ENCODE measurements at places on chromosomes 16 and 17.
A peak's percentile ranks its signal among the peaks of the same experiment; 100 is the strongest.

DNA sequence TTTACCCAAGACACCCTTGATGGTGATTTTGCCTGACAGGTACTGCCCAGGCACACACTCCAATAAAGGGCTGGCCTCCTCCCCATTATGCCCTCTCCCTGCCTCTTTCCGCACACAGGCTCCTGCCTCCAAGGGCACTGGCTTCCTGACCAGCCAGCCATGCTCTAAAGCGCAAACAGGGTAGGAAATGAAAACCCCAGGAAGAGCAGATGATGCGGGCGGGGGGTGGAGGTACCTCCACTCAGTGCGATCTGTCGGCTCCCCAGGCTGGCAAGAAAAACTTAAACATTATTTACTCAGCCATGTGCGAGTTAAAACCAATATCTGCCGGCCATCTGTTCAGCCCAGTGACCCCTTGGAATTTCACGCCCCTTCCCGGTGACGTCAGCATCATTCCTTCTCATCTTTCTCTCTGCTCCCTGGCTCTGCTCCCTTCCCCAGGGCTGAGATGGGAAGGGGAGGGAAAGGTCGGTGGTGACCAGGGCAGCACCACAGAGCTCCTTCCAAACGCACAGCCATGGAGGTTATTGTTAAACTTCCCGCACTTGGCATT is 262.5 kb downstream of the CBLN1 start:
- DNase-seq = no peak

GRCh38 chr17:60442271-60443173 is 20.2 kb downstream of the CHCT1 start:
- DNase-seq = no peak

GRCh38 chr16:23016368-23016767 is 132.9 kb downstream of the USP31 start:
- no peak for DNase-seq

GRCh38 chr17:58305626-58306025 is 23.0 kb downstream of the TSPOAP1 start:
- no peak for DNase-seq

- DNase-seq = no peak
Observed at GRCh38 chr17:72575542-72576233, 454.9 kb downstream of the SOX9 start.

GRCh38 chr16:68434624-68435210 is 13.6 kb downstream of the SMPD3 start:
- no peak for DNase-seq

DNA sequence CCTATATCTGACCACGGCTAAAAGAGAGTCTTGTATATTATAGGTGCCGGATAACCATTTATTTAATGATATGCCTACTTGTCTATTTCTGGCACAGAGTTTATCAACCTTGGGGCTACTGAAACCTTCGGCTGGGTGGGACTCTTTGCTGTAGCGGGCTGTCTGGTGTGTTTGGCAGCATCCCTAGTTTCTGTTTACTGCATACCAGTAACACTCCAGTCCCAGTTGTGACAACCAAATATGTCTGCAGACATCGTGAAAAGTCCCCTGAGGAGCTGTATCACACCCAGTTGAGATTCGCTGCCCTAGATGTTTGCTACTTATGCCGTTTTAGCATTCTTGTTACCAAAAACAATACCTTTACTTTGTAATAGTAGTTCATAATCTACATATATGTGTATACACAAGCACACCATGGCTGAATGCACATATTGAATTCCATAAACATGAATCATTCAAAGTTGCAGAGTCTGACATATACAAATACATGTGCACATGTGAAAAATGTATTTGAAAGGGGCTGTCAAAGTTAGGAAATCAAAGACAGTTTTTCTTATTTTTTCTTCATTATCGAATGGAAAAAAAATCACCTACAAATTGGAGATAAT is 89.1 kb upstream of the SHISA6 start:
- DNase-seq = no peak

DNA sequence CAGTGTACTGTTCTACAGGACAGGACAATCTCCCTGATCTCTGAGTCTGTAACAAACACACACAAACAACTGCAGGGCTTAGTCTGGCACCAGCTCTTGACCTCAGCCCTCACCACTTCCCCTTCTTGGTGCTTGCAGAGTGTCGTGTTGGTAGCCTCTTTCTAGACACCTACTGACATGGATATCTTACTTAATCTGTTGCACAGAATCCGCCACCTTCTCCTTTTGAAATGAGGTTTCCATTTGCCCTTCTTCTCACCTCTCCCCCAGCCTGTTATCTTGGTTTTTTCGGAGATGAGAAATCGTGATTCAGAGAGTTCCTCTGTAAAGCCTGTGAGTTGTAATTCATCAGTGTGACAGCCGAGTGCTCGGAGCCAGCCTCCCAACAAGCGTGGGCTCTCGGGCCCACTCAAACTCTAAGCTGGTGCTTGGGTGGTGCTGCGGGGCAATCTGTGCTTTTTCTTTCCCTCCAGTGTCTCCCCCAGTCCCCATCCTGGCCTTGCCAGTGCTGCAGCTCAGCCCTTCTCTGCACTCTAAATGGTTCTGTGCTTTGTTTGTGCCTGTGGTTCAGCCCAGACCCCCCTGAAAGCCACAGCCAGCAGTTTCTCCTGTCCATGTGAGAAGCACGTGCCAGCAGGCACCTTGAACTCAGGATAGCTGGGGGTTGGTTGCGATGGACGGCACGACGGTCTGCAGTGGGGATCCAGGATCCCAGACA is 28.1 kb downstream of the KIAA0513 start:
- peak; percentile 86 for DNase-seq

DNA sequence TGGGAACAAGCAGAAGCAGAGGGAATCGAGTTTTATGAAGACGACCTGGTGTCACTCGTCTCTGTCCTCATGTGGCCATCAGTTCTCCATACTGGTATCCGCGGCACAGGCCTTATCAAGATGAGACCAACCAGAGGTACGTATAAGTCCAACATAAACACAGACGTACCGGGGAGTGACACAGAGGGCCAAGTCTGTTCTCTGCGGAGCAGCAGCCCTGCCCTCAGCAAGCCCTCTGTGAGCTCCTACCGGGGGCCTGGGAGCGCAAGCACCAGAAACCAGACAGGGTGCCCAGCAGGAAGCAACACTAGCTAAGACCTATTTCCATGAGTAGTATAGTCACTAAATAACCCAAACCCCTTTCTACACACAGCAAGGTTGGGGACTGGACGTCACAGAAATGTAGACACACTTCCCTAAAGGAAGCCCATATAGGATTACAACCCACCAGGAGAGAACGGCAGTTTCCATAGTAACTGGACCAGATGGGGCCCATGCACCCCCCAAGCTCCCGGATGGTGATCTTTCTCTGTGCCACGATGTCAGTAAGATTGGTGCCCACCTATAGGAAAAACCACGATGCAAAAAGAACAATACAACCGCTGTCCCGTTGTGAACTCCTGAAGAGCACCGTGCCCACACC is 911 bp downstream of the ARL16 start:
- no peak for DNase-seq

GRCh38 chr16:85882181-85882810 is 16.7 kb upstream of the IRF8 start:
- DNase-seq = no peak

DNA sequence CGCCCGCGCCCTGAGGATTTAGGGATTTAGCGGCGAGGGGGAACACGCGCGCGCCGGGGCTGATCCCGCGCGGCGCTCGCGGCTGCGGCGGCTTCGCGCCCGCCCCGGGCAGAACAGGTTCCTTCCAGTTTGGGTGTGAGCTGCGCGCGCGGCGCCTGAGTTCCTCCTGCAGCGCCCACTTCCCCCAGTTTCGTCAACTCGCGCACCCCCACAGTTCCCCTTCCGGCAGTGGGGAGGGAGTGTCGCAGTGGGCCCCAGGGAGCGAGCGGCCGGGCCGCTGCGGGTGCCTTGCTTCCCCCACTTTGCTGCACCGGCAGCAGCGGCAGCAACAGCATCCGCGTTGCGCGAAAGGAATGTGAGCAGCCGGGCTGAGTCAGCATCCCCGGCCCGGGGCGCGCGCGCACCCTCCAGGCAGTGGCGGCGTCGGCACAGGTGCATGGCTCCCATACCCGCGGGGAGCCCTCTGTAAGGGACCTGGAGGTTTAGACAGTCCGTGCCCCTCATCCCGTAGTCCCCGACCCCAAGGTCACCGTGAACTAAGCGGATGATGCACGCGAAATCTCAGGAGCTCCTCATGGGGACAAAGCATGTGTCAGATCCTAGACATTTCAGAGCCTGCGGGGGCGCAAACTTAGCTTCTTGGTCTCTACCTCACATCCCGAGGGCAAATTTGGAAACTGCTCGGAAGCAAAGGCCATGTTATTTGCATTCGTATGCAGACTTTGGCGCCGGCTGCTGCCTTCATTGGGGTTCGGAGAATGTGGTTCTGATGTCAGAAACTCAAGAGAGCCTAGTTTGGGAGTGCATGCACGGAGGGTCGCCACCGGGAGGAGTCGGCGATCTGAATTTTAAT is 767 bp downstream of the ARSG start:
- peak; percentile 95 for DNase-seq

DNA sequence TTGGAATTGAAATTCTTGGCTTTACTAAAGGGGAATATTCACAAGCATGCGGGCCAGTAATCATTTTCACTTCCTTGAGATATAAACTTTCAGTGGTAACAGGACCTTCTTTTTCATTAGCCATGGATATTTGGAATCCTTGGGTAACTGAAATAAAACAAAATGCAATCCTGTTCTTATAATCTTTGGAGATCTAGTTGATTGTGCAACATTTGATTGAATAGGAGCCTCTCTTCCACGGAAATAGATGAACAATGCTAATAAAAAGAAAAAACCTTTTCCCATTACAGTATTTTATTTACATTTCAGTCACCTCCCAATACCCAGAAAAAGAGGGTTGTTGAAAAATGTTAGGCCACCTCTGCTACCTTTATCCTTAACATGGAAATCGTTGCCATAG is 225.6 kb downstream of the MAP2K6 start:
- no peak for DNase-seq

DNA sequence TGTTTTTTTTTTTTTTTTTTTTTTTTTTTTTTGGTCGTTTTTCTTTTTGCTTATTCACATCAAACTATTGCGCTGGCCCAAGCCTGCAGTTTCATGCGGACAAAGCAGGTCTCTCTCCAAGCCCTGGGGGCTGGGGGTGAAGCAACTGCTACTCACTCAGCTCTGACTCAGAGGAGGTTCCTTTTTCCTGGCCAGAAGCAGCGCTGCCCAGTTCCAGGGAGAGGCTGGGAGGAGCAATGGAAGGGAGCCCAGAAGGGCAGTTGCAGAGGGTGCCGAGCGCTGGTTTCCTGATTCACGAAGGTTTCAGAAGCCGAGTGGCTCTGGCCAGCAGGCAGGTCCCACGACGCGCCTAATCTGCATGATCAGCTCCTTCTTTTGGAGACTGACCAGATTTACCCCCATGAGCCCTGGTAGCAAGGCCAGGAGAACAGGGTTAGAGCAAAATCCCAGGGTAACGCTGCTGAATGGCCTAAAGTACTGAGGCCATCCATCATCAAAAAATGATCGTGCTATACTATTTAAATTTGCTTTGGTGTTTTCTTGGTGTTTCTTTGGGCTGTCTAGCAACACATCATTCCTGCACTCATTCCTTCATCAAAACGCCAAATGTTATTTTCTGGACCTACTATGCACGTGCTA is 144.7 kb upstream of the SOX9 start:
- no peak for DNase-seq

- no peak for DNase-seq
Observed at GRCh38 chr16:66691234-66691633, 5.3 kb downstream of the CMTM4 start.

DNA sequence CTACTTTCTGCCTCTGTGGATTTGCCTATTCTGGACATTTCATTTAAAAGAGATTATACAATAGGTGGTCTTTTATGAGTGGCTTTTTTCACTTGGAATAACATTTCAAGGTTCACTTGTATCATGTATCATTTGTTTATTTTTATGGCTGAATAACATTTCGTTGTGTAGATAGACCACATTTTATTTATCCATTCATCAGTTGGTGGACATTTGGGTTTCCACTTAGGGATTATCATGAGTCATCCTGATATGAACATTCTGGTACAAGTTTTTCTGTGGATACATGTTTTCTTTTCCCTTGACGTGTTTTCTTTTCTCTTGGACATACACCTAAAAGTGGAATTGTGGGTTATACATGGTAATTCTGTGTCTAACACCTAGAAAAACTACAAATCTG is 25.3 kb downstream of the PRSS54 start:
- DNase-seq = no peak

GRCh38 chr16:69294051-69294450 is 17.1 kb upstream of the VPS4A start:
- DNase-seq = no peak

GRCh38 chr16:12535535-12536411 is 267.9 kb downstream of the CPPED1 start:
- DNase-seq = no peak

DNA sequence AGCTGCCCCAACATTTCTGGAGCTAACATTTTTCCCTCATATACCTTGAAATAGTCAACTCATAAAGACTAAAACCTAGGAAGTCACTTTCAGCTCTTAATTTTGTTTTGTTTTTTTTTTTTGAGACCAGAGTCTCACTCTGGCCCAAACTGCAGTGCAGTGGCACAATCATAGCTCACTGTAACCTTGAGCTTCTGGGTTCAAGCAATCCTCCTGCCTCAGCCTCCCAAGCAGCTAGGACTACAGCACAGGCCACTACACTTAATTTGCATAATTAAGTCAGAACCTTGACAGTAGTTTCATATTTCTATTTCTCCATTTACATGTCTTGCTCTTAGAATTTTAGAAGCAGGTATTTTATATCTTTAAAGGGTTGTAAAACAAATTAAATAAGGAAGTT is 4.7 kb downstream of the AMFR start:
- no peak for DNase-seq

DNA sequence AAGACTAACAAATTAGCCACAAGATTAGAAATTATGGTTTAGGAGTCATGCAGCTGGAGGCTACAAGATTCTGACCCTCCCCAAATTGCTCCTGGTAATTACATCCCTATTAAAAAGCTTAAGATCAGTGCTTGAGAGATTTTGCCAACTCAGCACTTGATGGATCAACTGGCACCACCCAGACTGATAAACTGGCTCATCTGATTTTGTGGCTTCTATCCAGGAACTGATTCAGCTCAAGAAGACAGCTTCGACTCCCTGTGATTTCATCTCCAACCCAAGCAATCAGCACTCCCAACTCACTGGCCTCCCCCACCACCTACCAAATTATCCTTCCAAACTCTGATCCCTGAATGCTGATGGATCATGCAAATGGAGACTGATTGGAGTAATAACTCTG is 94.8 kb downstream of the TNFRSF13B start:
- no peak for DNase-seq

All from CD4-positive, alpha-beta T cell treated with Interleukin-4 for 1 hour (primary cell).